Adrenal gland (tissue), 19 donors: ENCODE measurements at places on chromosomes 3 and 15.
A peak's percentile ranks its signal among the peaks of the same experiment; 100 is the strongest.

- no peak for DNase-seq
These were observed 125.1 kb downstream of the SQOR start for GRCh38 chr15:45759936-45760335.

- no peak for DNase-seq
These were observed 20.9 kb downstream of the IL12A start for GRCh38 chr3:160009525-160009924.

GRCh38 chr3:133662278-133662651 lies 524 bp upstream of the TOPBP1 start:
- no peak for DNase-seq

- no peak for DNase-seq
These were observed 192.0 kb upstream of the HES1 start for GRCh38 chr3:193943851-193944517.

GRCh38 chr15:62732078-62732477 lies 310.5 kb upstream of the TPM1 start:
- no peak for DNase-seq

DNA sequence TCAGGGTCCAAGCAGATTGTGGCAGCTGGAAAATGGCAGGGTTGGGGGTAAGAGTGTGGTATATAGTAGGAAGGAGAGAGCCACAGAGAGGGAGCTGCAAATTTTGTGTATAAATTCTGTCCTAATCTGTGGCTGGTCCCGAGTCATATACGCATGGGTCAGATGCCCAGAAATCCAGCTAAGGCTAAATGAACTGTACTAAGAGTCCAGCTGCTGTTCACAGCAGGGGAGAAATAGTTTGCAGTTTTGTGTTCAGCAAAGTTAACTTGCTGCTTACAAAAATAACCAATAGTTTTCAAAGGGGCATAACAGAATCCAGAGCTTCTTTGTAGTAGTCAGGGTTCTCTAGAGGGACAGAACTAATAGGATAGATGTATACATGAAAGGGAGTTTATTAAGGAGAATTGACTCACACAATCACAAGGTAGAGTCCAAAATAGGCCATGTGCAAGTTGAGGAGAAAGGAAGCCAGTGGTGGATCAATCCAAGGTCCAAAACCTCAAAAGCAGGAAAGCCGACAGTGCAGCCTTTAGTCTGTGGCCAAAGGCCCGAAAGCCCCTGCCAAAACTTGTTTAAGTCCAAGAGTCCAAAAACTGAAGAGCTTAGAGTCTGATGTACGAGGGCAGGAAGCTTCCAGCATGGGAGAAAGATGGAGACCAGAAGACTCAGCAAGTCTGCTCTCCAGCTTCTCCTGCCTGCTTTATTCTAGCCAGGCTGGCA lies 146.1 kb upstream of the KBTBD8 start:
- DNase-seq = no peak

GRCh38 chr3:16415911-16416476 lies 97.5 kb downstream of the RFTN1 start:
- no peak for DNase-seq

DNA sequence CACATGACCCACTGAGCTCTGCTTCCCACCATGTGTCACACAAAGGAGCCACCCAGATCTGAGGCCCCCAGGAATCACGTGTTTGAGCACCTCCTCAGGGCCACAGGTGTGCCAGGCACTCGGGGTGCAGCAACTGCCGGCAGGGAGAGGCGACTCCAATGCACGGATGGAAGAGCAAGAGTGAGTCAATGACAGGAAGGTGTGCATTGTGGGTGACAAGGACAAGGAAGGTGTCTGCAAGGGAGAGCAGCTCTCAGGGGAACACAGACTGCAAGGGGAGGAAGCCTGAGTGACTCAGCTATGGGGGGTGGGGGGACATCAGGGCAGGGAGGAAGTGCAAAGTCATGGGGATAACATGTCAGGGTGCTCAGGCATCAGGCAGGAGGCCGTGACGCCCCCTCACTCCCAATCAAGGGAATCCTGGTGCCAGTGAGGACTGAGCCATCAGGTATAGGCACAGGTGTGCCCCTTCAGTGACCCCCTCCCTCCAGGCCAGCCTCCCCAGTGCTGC lies 67.4 kb downstream of the NUP210 start:
- no peak for DNase-seq

GRCh38 chr3:114144909-114145688 lies 33.8 kb downstream of the DRD3 start:
- DNase-seq = peak; percentile 76

- DNase-seq = no peak
These were observed 49.0 kb upstream of the FGD5 start for GRCh38 chr3:14769544-14770325.

- DNase-seq = no peak
These were observed 14.7 kb downstream of the CCNB2 start for GRCh38 chr15:59119625-59120024.

- no peak for DNase-seq
These were observed 2.8 kb downstream of the GLCE start for GRCh38 chr15:69163141-69163669.

DNA sequence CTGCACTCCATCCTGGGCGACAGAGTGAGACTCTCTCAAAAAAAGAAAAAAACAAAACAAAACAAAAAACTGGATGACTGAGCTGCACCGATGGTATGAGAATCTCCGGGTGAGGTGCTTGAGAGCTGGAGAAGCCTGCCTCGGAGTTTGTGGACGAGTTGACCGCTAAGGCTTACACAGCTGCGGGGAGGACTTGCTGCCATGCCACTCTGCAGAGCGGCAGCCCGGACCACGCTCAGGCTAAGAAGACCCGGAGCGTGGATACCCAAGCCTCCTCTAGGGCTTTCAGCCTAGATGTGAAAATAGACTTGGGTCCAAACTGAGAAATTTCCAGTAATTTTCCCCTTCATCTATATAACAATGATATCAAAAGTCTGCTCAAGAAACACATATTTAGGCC lies 16.0 kb downstream of the NRROS start:
- DNase-seq = no peak

- no peak for DNase-seq
These were observed 391.1 kb downstream of the FGF12 start for GRCh38 chr3:192336286-192336685.

GRCh38 chr15:50055750-50056157 lies 63.3 kb downstream of the ATP8B4 start:
- no peak for DNase-seq

- DNase-seq = no peak
These were observed 52.1 kb upstream of the TLE3 start for GRCh38 chr15:70149667-70150404.

DNA sequence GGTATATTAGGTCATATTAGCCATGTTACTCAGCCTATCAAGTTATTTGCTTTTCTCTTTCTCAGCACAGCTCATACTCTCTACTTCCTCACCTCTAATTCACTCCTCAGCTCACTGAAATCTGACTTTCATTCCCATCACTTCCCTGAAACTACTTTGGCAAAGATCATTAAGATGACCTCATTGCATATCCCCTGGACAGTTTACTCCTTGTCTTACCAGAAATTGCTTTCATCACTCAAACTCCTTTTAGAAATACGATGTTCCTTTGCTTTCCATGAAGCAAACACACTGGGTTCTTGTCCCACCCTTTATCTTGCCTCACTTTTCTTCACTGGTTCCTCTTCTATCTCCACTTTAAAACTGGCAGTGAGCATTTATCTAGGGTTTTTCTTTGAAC lies 354.4 kb downstream of the TUSC7 start:
- DNase-seq = no peak
